ENCODE measurements at places on chromosomes 2 and 18. TPM values are rescaled to one million over a fixed set of nuclear protein-coding genes. Genes with fewer than 3 reads are reported as not detected.

GRCh38 chr2:5766561-5766960, 74.4 kb downstream of the SOX11 start:
- DNase-seq = no peak

- DNase-seq = no peak
These were observed 921.1 kb downstream of the SOCS6 start for GRCh38 chr18:71209944-71210343.

DNA sequence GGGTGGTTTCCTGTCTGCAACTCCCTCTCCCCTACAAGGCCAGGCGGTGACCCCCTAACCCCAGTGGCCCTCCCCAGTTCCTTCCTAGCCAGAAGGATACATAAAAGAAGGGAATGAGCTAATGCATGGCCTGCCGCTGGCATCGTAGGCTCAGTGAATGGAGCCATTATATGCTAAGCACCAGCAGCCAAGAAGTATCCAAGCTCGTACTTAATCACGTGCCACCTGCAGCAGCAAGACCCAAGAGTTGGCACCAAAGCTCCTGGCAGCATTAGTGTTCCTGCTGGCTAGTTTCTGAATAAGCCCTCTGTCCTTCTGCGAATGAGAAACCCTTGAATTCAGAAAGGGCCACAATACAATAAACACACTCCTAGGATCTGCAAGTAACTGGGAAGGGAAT, 4.3 kb downstream of the DBI start:
- no peak for DNase-seq

DNA sequence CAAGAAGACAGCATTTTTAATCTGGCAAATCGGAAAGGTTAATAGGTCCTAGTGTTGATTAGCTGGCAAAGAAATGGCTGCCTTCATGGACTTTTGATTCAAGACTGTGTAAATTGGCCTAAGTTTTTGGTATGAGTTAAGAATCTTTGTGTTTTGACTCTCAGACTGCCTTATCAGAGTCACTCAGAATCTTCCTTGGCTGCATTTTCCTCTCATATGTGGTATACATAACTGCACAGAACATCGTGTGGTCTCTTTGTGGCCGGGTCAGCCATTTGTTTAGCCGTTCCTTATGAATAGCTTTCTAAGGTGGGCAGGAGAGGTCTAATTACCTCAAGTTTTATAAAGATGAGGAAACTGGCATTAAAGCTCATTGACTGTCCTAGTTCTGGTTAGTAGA, 30.1 kb downstream of the CAB39 start:
- no peak for DNase-seq

DNA sequence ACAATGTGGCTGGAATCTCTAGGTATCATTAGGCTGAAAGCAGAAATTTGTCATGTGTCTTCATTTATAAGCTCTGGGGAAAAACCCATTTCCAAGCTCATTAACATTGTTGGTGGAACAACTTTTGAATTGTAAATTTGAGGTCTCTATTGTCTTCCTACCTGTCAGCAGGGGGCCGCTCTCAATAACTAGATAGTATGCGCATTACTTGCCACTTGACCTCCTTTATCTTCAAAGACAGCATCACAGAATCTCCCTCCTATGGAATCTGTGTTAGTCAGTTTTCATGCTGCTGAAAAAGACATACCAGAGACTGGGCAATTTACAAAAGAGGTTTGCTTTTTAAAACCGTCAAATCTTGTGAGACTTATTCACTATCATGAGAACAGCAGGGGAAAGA, 223.1 kb downstream of the CALCRL start:
- no peak for DNase-seq

GRCh38 chr2:176018708-176019107, 16.6 kb upstream of the LNPK start:
- DNase-seq = no peak

GRCh38 chr2:105287692-105288091, 41.8 kb downstream of the TGFBRAP1 start:
- no peak for DNase-seq

- DNase-seq = no peak
These were observed 921.1 kb downstream of the DSC3 start for GRCh38 chr18:30121397-30121796.

GRCh38 chr2:207248702-207249377, 83.1 kb upstream of the KLF7 start:
- no peak for DNase-seq

GRCh38 chr2:56266761-56267414, 83.1 kb downstream of the CCDC85A start:
- no peak for DNase-seq

GRCh38 chr2:48001498-48001897, 95.2 kb upstream of the FBXO11 start:
- DNase-seq = no peak

The AQP12A gene
- not detected for polyA plus RNA-seq

The TLK1 gene
- polyA plus RNA-seq = 64.0 TPM

The FEV gene
- not detected for polyA plus RNA-seq
